BJ (cell line): ENCODE measurements at places on chromosomes 3 and 15.

- peak; percentile 69 for DNase-seq
Measured at GRCh38 chr3:172201136-172201869, 161.9 kb downstream of the FNDC3B start.

DNA sequence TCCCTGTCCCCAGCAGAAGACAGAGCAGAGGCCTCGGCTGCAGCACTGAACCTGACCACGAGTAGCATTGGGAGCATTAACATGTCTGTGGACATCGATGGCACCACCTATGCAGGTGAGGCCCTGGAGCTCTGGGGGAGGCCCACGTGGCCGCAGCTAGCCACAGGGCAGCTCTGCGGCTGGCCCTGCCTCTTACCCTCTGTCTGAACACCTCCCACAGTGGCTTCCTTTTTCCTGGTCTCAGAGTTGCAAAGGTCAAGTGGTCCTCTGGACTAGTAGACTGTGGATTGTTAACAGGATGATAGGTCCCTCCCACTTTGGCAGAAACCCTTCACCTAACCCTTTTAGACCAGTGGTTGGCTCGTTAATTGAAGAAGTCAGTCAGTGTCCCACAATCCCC, 22.5 kb upstream of the CLK3 start:
- no peak for DNase-seq

DNA sequence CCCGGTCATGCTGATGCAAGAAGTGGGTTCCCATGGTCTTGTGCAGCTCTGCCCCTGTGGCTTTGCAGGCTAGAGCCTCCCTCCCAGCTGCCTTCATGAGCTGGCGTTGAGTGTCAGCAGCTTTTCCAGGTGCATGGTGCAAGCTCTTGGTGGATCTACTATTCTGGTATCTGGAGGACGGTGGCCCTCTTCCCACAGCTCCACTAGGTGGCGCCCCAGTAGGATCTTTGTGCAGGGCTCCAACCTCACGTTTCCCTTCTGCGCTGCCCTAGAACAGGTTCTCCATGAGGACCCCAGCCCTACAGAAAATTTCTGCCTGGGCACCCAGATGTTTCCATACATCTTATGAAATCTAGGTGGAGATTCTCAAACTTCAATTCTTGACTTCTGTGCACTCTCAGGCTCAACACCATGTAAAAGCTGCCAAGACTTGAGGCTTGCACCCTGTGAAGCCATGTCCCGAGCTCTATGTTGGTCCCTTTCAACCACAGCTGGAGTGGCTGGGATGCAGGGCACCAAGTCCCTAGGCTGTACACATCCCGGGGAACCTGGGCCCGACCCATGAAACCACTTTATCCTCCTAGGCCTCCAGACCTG, 238.4 kb upstream of the MDFIC2 start:
- no peak for DNase-seq

DNA sequence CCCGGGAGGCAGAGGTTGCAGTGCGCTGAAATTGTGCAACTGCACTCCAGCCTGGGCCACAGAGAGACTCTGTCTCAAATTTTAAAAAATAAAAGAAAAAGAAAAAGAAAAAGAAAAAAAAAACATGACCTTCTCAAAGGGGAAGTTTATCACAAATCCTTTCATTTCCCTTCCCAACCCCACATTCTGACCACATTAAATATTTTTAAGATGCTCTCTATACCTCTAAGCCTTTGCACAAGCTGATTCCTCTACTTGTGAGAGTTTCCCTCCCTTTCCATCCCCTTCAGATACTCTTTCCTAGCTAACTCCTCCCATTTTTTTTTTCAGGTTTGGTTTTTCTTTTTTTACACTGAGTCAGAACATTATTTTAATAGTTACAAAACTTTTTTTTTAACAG, 4.0 kb downstream of the HIGD1A start:
- DNase-seq: no peak

DNA sequence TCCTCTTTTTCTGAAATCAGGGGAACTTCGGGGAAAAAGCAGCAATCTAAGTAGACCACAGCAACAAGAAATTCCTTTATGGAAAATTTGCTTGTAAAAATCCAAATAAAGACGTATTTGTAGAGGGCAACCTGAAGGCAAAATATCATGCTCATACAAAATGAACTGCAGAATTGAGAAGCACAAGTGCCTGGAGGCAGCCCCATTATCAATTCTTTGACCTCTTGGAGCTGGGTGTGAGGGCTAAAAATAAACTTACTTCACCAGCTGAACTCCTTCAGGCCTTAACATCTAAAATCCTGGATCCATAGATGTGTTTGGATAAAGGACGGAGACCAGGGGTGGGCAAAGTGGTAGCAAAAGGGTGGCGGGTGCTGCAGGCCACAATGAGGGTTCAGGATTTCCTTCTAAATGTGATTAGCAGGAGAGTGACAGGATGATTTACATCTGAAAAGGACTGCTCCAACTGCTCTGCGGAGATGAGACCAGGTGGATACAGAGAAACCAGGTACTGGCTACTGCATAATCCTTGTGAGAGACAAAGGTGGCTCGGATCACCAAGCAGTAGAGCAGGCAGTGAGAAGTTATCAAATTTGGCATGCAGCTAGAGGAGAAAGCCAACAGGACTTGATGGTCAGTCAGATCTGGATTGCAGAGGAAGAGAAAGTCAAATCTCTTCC, 81.7 kb upstream of the TJP1 start:
- DNase-seq: no peak

DNA sequence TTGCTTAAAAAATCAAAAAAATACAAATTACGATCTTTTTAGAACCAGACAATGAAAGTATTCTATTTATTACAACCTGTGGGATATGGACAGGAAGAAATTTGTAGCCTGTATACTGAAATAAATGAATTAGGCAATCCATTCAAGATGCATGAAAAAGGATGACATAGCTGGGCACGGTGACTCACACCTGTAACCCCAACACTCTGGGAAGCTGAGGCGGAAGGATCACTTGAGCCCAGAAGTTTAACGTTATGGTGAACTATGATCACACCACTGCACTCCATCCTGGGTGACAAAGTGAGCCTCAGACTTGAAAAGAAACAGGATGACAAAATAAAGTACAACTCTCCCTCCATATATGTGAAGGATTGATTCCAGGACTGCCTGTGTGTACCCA, 74.1 kb downstream of the MSL2 start:
- DNase-seq: no peak

DNA sequence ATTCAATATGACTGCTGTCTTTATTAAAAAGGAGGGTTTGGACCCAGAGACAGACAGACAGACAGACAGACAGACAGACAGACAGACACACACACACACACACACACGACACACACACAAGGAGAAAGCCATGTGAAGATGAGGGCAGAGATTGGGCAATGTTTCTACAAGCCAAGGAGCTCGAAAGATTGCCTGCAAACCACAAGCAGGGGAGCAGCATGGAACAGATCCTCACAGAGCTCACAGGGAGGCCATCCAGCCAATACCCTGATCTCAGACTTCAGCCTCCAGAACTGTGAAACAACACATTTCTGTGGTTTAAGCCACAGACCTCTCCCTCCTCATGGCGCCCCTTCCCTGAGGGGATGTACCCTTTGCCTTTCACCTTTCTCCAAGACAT, 35.8 kb upstream of the ABHD2 start:
- DNase-seq: peak; percentile 77

GRCh38 chr3:27675287-27675686, 46.8 kb downstream of the EOMES start:
- no peak for DNase-seq

DNA sequence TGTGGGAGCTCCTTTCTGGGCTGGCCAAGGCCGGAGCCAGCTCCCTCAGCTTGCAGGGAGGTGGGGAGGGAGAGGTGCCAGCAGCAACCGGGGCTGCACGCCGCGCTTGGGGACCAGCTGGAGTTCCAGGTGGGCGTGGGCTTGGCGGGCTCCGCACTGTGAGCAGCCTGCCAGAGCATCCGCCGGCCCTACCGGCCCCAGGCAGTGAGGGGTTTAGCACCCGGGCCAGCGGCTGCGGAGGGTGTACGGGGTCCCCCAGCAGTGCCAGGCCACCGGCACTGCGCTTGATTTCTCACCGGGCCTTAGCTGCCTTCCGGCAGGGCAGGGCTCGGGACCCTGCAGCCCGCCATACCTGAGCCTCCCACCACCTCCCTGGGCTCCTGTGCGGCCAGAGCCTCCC, 651.0 kb upstream of the ARPP21 start:
- DNase-seq: no peak

DNA sequence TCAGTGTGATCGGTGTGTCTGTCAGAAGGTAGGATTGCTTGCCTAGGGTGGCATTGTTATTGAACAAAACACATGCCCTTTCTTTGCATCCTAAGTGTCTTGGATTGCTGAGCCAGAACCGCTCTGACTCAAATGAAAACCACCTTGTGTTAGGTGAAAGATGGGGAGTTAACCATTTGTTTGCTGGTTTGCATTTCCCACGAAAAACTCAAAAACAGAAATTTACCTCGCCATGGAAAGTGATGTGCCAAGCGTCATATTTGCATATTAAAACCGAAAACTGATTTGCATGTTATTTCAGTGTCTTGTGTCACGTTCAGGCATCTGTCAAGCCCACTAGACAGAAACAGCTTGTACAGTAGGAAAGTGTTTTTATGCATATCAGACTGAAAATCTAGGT, 474.6 kb upstream of the TPRG1 start:
- no peak for DNase-seq

DNA sequence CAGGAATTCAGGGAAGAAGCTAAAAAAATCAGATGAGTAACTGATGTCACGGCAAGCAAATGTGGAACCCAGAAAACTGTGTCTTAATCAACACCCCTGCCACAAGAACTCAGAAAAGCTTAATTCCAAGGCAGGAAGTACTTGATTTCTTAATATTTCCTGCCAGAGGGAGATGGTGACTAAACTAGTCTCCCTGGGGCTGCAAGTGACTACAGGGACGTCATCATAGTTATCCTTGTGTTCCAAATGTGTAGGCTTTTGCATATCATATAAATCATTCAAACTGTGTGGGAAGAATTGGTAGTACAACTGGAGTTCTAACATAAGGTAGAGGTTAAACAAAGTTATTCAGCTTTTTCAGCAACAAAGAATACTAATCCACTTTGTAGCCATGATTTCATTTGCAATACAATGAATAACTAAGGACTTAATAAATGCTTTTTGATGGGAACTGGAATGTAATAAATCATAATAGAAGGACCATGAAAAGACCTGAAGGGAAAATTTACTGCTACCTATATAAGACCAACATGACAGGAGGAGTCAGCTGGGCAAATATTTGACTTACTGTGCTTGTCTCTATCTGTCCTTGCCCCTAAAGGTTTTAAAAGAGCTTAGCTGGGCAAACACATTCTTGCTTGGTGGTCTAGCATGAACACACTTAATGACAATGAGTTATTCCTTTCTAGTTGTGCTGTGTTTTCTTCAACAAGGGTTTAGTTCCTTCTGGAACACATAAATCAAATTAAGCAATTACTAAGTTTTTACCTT, 76.0 kb upstream of the NECTIN3 start:
- peak; percentile 39 for DNase-seq

GRCh38 chr3:187744169-187745151, 808 bp downstream of the BCL6 start:
- no peak for DNase-seq

- DNase-seq: no peak
Measured at GRCh38 chr3:99878005-99878404, 60.3 kb downstream of the CMSS1 start.

- no peak for DNase-seq
Measured at GRCh38 chr3:154701055-154701454, 271.1 kb upstream of the GPR149 start.

DNA sequence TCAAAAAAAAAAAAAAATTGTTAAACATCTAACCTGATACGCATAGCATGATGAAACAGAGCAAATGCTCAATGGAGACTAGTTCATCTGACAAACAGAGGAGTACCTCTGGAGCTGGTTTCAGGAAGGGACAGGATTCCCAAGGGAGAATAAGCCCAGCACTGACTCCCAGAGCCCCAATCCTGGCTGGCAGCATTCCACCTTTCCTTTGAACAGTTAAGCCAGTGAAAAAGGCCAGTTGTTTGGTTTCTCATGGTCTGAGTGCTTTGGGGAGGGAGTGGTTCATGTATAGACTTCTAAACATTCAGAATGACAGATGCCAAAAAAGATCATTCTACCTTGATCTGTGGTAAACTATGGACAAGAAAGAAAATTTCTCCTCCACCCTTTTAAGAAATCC, 277.9 kb upstream of the RARB start:
- DNase-seq: no peak

DNA sequence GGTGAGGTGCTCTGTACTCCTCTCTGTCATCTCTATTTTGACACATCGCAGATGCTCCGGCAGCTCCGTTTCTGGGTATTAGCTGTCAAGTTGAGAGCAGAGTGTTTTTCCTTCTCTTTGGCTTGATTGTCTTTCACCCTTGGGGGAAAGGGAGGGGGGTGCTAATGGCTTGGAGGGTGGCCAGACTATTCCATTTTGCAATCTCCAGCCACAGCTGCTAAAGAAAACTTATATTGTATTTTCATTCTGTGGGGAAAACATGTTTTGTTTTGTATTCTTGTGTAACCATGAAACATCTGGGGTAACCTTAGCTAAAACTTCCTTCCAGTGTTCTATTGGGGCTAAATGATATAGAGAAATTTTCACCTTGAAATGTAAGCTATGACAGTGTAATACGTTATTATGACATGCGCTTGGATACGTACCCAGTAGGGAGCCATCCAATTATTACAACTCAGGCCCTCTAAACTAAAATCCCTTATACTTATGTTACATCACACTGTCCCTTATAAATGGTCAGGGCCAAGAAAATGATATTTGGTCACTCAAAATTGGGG, 14.0 kb upstream of the LARP6 start:
- no peak for DNase-seq

DNA sequence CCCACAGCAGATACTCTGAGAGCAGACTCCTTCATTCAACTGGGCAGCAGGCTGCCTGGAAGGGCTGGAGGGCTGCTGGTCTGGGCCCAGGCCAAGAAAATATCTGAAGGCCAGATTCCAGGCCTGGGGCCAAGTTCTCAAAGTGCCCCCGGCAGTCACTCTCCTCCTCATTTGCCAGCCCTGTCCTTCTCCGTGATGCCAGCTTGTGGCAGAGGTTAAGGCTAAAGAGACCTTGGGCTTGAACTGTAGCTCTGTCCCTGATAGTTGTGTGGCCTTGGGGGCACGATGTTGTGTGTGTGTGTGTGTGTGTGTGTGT, 39.0 kb downstream of the FAM3D start:
- no peak for DNase-seq

DNA sequence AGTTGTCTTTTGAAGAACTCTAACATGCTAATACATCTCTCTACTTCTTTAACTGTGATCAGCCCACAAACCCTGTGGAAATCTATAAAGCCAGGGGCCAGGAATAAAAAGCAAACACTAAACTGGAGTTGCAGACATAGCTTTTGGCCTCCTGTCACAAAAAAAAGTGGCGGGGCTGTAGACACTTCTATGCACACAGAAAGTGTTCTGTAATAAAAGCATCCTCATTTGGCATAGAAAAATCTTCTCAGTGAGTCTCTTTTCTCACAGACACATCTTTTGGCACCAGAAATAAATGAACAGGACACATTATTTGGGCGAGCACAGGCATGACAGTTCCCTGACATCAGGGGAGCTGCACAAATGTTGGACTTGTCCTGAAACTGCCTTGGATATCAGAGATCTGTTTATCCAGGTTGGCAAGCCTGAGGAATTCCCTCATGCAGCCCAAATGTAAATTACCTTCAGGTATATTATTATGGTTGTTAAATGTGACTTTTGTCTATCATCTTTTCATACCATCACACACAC, 355.4 kb downstream of the FGF12 start:
- no peak for DNase-seq
